ENCODE measurements at places on chromosomes 3 and 15.

GRCh38 chr3:26768068-26768651, 145.6 kb downstream of the LRRC3B start:
- no peak for DNase-seq

- no peak for DNase-seq
These were observed 135.2 kb upstream of the CTNNB1 start for GRCh38 chr3:41064070-41064469.

DNA sequence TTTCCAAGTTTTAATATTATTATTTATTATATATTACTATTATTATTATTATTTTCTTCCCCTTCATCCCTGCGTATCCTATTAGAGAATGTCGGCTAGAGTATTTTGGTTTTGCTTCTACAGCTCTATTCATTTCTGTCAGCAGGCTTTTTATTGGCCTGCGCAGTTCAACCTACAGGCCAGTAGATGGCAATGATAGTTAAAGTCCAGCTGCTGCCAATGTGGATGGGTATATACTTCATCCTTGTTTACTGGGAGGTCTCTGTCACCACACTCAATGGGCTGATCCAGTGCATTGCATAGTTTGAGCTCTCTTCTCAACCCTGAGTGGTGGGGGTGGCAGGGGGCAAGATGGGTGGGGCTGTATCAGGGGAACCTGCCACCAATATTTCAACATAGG, 799.8 kb downstream of the NSUN3 start:
- no peak for DNase-seq

GRCh38 chr3:535566-536416, 339.2 kb downstream of the CHL1 start:
- DNase-seq: no peak

DNA sequence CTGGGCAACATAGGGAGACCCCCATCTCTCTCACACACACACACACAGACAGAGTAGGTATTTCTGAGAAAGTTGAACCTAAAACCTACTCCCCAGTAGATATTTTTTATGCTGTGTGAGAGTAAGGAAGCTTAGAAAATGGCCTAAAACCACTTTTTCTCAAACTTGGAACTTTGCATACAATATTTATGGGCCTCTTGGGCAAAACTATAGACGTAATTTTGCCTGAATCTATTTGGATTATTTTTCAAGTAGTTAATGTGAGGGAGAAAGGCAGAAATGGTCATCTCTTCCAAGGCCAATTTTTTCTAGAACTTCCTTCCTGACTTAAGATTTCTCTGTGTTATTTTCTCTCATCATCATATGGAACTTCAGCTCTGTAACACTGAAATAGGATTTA, 81.7 kb downstream of the ZNF609 start:
- DNase-seq: no peak

DNA sequence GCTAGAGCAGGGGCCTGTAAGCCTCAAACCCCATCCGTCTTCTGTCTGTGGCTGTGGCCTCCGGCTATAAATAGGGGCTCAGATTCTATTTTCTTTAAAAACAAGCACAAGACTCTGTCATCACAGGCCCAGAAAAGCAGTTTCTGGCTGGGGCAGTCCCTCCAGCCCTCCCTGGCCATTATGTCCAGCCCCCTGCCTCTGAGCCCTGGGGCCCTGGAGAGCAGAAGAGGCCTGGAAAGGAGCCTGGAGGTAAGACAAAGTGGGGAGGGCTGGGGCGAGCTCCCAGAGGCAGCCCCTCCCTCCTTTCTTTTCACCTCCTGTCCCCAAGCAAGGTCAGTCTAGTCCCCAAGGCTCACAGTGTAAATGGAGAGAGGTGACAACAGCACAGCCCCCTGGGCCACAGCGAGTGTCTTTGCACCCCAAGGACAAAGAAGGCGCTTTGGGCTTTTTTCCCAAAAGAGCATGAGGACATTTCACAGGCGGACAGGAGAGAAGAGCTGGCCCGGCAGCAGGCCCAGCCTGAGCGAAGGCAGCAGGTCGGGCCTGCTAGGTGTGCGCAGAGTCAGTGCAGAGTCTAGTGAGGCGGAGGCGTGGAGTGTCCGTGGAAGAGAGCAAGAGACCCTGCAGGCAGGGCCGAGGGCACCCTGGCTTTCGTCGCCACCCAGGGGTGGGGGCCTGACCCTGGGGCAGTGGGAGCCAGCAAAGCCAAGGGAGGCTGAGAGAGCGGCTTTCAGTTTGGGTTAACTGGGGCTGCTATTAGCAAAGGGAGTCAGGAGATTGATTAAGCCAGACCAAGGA, 188.3 kb downstream of the TBC1D2B start:
- DNase-seq: no peak

- DNase-seq: no peak
These were observed 435.0 kb upstream of the C2CD4B start for GRCh38 chr15:62599791-62600777.

- no peak for DNase-seq
These were observed 544.9 kb downstream of the NAALADL2 start for GRCh38 chr3:175404027-175404426.

DNA sequence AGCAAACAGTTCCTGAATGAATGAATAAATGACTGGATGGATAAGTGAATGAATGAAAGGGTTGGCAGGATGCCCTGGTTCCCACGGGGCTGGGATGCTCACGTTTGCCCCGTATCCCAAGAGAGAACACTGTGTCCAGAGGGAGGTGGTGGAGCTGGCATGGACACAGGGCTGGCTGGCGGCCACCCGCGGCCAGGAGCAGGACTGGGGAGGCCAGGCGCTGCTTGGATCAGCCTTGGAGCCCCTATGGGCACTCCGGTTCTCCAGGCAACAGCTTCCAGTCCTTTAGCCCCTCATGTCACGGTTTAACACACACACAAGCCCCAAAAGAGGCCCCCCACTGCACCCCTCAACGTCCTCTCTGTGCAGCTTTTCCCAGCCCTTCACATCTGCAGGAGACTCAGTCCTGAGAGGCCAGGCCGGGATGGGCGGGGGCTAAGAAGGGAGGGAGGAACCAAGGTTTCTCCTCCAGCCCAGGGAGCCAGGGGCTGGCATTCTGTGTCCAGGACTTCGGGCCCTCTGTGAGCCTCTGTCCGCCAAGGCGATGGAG, 86.0 kb upstream of the ALDH1L1 start:
- DNase-seq: no peak

- DNase-seq: no peak
These were observed 108.5 kb downstream of the SAMMSON start for GRCh38 chr3:70108072-70108471.

GRCh38 chr3:180980611-180981010, 8.9 kb downstream of the DNAJC19 start:
- no peak for DNase-seq

- no peak for DNase-seq
These were observed 378.7 kb upstream of the TGFBR2 start for GRCh38 chr3:30227571-30228301.
